CD4-positive, alpha-beta T cell treated with Interleukin-15 for 4 hours (primary cell): ENCODE measurements at places on chromosomes 3 and 15.

- DNase-seq = no peak
These were observed 33.9 kb downstream of the HDAC11 start for GRCh38 chr3:13513913-13514517.

- DNase-seq = peak; percentile 22
These were observed 21.3 kb upstream of the RSL24D1 start for GRCh38 chr15:55218056-55218455.

- no peak for DNase-seq
These were observed 48.9 kb downstream of the GASK1A start for GRCh38 chr3:43028001-43028400.

DNA sequence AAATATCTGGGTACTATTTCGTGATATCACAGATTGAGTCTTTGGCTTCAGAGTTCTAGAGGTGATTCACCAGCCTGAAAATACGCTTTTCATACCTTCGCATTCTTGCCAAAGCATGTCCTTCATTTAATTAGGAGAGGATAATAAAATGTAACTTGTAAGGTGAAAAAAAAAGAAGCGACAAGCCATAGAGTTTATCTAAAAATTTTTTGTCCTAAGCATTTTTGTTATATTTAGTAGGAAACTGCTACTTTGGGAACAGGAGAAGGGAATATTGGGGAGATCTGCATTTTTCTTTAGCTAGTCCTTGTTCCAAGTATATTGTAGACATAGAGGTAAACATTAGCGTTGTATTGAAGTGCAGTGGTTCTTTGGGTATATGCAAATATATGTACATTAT is 120.1 kb downstream of the TCF12 start:
- no peak for DNase-seq

GRCh38 chr3:66443118-66443803 is 57.6 kb downstream of the LRIG1 start:
- DNase-seq = no peak

GRCh38 chr3:125126323-125126722 is 70.5 kb upstream of the HEG1 start:
- no peak for DNase-seq

GRCh38 chr15:67766968-67767367 is 58.3 kb upstream of the SKOR1 start:
- DNase-seq = no peak

GRCh38 chr15:22839046-22839695 is 705 bp downstream of the NIPA2 start:
- no peak for DNase-seq

- DNase-seq = peak; percentile 98
These were observed 12.4 kb upstream of the SHF start for GRCh38 chr15:45200001-45200798.
